ENCODE measurements at places on chromosomes 2 and 18.
A peak's percentile ranks its signal among the peaks of the same experiment; 100 is the strongest.

- no peak for DNase-seq
Measured at GRCh38 chr18:6055711-6056110, 160.4 kb upstream of the TMEM200C start.

DNA sequence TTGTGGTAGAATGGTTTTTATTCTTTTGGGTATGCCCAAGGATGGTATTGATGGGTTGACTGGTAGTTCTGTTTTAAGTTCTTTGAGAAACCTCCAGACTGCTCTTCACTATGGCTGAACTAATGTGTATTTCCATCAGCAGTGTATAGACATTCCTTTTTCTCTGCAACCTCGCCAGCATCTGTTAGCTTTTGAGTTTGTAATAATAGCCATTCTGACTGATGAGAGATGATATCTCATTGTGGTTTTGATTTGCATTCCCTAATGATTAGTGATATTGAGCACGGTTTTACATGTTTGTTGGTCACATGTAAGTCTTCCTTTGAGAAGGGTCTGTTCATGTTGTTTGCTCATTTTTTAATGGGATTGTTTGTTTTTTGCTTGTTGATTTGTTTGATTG is 1348.7 kb upstream of the NXPH2 start:
- no peak for DNase-seq

GRCh38 chr2:129862668-129863067 is 116.8 kb upstream of the RAB6C start:
- no peak for DNase-seq

GRCh38 chr2:134190807-134191203 is 63.1 kb upstream of the MGAT5 start:
- no peak for DNase-seq

- no peak for DNase-seq
Measured at GRCh38 chr2:202660796-202661195, 26.0 kb downstream of the FAM117B start.

- no peak for DNase-seq
Measured at GRCh38 chr2:27724905-27725701, 46.4 kb upstream of the MRPL33 start.

- DNase-seq: no peak
Measured at GRCh38 chr2:148273158-148273691, 252.3 kb downstream of the MBD5 start.

DNA sequence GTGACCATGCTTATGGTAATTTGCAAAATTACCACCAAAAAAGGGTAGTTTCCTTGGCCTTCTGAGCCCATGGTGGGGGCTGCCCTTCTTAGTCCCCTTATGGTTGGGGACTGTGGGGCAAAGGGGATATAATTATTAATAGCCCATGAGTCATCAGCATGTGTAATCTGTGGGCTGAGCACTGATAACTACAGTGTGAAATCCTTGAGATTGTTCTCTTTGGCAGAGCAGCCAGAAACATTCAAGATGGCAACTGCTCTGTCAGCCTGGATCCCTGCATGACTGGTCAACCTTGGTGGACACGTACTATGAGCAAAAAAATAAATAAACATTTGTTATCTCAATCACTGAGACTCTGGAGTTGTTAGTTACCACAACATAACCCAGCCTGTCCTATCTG is 61.3 kb downstream of the MGAT4A start:
- no peak for DNase-seq

GRCh38 chr18:46756025-46756558 is 761 bp downstream of the ST8SIA5 start:
- DNase-seq: no peak

DNA sequence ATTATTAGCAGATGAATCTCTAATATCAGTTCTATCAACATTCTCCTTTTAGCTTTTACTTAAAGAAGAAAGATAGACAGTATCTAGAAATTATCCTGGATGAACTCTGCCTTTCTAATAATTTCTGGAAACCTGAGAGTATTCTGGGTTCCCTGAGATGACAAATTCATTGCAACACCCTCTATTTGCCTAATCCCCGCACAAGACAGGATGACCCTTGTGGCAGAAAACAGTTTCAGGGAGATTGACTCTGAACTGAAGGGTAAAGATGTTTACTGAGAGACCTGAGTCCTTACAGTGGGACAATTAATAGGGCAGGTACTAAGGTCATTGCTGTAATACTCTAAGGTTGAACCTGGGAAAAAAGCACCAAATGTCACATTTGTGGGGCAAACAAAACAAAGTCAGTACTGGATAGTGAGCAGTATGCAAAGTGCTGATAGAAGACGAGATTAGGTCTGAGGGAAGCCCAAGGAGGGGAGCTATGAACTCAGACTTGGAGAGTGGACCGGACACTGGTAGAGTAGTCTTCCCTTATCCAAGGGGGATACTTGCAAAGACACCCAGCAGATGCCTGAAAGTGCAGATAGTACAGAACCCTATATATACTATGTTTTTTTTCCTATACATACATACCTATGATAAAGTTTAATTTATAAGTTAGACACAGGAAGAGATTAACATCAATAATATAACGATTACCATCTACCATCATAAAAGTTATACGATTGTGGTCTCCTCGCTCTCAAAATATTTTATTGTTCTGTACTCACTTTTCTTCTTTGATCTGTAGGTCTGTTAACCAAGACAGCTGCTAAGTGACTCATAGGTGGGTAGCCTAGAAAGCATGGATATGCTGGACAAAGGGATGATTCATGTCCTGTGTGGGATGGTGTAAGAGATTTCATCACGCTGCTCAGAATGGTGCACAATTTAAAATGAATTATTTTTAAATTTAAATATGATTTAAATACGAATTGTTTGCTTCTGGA is 148.3 kb upstream of the KLHL14 start:
- peak; percentile 74 for DNase-seq

GRCh38 chr2:74099835-74100234 is 47.9 kb downstream of the BOLA3 start:
- DNase-seq: no peak

GRCh38 chr2:25295621-25296020 is 46.1 kb downstream of the DNMT3A start:
- DNase-seq: no peak

- DNase-seq: no peak
Measured at GRCh38 chr2:162342841-162343240, 1.1 kb upstream of the GCA start.

GRCh38 chr2:172335736-172336135 is 91.7 kb upstream of the ITGA6 start:
- DNase-seq: no peak

- DNase-seq: no peak
Measured at GRCh38 chr2:38500283-38500634, 102.5 kb downstream of the HNRNPLL start.

DNA sequence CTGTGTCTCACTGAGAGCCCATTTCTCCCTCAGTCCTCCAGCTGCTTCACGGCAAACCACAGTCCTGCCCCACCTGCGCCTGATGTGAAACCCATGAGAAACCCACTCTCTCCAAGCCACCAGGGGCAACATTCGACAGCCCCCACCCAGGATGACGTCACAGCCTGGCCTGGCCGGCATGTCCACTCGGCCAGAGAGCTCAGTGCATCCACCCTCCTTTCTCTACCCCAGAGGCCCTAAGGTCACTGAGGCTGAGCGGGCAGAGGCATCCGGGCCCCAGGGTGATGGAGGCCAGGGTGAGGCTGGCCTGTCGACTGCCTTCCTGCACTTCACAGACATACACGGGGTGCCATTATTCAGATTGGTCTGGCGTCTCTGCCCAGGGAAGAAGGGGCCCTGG is 402.7 kb upstream of the MYT1L start:
- no peak for DNase-seq

- no peak for DNase-seq
Measured at GRCh38 chr2:190973726-190974628, 40.0 kb downstream of the STAT1 start.

GRCh38 chr18:73688851-73689711 is 458.6 kb downstream of the FBXO15 start:
- DNase-seq: peak; percentile 89

DNA sequence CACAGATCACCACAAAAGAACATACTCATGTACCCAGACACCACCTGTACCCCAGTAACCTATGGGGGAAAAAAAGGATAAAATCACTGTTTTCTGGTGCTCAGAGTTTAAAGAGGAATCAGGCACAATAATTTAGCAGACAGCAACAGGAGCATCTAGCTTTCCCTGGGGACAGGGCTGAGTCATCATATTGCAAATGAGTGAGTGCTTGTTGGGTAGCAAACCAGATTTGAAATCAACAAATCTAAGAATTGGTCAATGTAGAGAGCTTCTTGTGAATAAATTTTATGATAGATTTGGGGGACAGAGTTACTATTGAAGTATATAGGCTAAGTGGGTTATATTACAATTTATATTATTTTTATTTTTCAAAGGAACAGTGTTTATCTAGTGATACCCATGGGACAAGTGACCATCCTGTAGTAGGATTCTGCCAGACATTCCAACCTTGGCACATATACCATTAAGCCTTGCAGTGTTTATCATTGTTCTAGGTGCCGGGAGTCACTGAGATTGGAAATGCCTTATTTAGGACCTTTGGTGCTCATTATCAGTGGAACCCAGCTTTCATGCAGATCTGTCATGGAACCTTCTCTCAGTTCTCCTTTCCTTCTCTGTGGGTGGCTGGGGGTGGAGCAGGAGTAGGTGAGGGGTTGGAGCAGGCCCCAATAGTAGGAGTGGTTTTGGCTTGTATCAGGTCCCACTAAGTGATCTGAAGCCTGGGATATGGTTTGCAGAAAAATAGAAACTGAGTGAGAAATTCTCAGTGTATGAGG is 117.2 kb downstream of the CERS6 start:
- DNase-seq: peak; percentile 29

DNA sequence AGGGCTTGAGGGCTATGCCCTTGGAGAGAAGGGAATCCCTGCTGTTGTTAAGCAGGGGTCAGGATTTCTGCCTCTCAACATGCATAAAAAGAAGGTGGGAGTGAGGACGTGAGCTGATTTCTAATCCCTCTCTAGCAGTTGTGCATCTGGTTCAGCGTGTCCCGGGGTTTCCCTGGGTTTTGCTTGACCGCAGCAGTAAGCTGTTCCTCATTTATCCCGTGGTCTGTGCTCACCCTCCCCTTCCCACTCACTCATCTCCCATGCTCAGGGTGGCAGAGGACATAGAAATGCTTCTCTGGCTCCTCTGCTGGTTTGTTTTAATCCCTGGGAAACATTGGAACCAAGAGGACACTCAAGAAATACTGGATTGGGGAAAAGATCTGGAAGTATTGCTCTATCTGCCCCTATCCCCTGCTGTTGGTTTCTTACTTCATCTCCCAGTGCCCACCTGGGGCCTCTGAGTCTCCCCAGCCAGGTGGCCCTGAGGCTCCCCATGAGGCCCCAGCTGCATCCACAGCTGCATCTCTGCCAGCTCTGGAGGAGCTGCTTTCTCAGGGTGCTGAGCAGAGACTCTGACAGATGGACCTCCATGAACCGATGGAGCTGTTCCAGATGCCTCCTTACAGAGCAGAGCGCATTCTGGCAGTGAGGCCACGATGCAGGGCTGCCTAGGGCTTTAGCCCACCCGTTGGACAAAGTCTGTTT is 36.1 kb downstream of the TET3 start:
- DNase-seq: no peak

- DNase-seq: no peak
Measured at GRCh38 chr2:36740061-36740460, 43.6 kb downstream of the VIT start.

- DNase-seq: no peak
Measured at GRCh38 chr2:39723946-39724827, 54.9 kb downstream of the THUMPD2 start.

DNA sequence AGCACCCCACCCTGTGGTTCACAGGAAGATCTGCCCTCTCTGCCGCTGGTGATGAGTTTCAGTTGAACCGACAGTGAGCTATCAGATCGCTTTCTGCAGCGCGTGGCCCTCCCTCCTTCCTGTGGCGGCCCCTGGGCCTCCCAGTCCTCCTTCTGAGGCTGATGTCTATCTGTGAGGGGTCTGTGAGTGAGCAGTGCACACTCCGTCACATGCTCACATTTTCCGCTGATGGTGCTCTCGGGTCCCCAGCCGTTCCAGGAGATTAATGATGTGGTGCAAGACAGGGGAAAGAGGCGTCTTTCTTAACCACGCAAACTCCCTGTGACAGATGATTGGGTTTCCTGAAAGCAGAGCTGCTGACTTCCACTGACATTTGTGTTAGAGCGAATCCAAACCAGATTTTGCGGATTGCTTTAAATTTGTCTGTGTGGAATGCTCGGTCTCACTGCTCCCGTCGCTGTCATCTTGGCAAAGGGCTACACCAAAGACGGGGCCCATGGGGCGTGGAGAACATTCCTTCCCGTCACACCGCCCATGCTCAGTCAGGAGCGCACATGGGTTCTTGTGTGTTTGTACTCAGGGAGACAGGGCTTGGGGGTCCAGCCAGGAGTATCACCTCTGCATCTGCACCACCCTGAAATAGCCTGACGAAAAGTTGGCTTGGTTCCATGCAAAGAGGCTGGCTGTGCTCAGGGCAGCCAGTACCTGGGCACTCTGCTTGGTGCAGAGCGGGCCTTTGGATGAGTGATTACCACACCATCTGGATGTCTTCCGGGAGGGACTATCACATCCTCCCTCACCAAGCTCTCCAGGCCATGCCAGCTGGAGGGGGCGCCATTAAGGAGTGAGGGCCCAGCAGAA is 154.7 kb upstream of the HS6ST1 start:
- peak; percentile 89 for DNase-seq

GRCh38 chr2:33222309-33222708 is 254.1 kb upstream of the RASGRP3 start:
- no peak for DNase-seq

GRCh38 chr2:177397481-177398289 is 5.1 kb downstream of the AGPS start:
- peak; percentile 80 for DNase-seq

- no peak for DNase-seq
Measured at GRCh38 chr2:120453635-120453998, 107.7 kb downstream of the INHBB start.

DNA sequence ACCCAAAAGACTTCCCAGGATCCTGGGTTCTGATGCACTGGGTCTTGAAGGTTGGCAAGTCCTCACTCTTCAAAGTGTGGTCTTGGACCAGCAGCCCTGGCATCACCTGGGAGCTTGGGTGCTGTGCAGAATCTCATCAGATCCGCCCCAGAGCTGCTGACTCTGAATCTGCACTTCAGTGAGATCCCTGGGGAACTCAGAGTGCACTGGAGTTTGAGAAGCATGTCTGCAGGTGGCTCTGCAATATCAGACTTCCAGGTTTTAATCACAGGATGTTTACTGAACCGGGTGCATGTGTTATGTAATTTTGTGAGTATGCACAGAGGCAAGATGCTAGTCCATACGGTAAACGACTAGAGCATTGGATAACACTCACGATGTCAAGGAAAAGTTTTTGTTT is 58.0 kb upstream of the BOD1L2 start:
- DNase-seq: no peak

GRCh38 chr2:68889500-68889899 is 18.3 kb upstream of the BMP10 start:
- DNase-seq: no peak

Measured in fibroblast of skin of left biceps (primary cell).